ENCODE measurements at places on chromosomes 11 and 22. TPM values are rescaled to one million over a fixed set of nuclear protein-coding genes. Genes with fewer than 3 reads are reported as not detected.

DNA sequence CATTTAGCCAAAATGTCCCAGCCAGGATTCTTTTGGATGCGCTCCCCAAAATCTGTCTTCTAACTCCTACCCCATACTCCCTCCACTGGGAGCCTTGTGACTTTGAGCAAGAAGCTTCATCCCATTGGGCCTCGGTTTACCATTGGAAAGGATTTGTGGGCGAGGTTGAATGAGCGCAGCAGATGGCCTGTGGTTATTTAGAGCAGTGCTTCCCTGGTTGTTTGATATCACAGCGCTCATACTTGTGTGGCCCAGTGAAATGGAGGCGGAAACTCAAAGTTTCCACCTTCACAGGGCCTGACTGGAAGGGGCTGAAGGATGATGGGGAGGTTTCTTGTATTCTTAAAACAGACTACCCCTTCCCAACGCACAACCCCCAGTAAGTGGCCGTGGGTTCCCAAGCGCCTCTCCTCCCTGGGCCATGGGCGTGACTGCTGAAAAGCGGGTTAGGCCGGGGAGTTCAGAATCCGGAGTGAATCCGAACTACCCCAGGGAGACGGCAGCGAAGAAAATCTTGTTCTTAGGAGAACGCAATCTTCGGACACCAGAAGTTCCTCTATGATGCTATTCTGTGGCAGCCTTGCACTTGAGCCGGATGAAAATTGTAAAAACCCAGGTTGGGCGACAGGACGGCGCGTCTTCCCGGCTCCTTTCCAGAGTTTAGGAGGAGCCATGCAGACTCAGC lies 1.2 kb upstream of the ATF4 start:
- peak; percentile 46 for DNase-seq

GRCh38 chr11:86013713-86014112 lies 55.2 kb downstream of the PICALM start:
- no peak for DNase-seq

DNA sequence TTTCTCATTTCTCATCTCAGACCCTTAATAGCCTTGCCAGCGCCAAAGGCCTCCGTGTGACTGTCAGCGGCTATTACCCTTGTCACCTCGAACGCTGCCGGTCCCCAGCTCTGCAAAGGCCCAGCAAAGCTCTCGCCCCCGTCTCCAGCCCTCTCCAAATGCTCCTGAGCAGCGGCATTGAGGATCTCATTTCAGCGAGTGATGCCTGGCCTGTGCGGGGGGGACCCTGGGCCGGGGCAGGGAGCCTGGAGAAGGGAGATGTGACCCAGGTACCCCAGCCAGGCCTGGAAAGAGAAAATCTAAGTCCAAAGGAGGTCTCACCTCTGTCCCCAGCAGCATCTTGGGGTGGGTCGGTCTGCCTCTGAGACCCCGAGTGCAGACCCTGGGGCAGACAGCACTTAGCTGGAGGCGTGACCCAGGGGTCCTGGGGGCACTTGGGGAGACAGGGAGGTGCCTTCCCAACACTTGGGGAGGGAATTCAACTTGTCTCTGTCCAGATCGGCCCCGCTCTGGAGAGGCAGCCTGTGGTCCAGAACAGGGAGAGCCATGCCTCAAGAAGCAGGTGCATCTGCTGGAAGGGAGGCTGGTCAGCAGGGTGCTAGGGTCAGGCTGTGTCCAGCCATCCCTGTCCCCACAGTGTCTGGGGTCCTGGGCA lies 521.3 kb downstream of the TBC1D22A start:
- DNase-seq = no peak

GRCh38 chr11:5983443-5983842 lies 3.3 kb downstream of the OR52L1 start:
- DNase-seq = no peak

The PGA4 gene
- 0.86 TPM for total RNA-seq

DNA sequence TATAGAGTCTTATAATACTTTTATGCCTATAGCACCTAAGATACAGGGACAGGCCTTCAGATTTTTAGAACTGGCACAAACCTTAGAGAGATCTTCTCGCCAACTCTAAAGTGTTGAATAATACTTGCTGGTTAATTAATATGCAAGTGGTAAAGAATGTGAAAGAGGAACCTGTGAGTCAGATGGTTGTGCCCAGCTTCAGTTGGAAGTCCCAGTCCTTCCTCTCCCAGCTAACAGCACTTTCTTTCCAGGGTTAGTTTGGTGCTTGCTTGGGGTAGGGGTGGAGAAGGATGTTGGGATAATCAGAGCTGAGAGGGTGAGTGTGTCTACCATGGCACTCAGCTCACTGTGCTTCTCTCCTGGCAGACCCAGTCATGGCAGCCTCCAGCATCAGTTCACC lies 4.9 kb upstream of the TMEM132A start:
- DNase-seq = no peak

DNA sequence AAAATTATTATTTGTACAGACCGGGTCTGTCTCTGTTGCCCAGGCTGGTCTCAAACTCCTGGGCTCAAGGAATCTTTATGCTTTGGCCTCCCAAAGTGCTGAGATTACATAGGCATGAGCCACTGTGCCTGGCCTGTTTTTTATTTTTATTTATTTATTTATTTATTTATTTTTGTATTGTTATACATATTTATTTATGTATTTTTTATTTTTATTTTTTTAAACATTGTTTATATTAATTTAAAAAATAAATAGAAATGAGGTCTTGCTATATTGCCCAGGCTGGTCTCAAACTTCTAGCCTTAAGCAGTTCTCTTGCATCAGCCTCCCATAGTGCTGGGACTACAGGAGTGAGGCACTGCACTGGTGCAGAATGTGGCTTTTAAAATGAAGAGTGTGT lies 47.0 kb downstream of the SWAP70 start:
- no peak for DNase-seq

DNA sequence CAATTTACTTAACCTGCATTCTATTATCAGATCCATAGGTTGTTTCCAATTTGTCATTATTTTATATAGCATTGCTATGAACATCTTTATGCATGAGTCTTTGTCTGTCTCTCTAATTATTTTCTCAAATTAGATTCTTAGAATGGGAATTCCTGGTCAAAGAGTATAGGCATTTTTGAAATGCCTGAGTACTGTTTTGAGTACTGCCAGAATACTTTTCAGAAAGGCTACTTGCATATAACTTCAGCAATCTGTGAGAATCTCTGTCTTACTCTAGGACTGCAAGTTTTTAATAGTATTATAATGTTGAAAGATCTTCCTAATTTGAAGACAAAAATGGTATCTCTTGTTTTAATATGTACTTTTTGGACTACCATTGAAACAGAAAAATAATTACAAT lies 56.6 kb downstream of the KCNC1 start:
- DNase-seq = no peak

- DNase-seq = no peak
These were observed 60.6 kb downstream of the FAM83F start for GRCh38 chr22:40055143-40055883.

The ELFN2 gene
- 2.8 TPM for total RNA-seq

The OR4D5 gene
- total RNA-seq = not detected

GRCh38 chr11:124749912-124750311 lies 2.1 kb downstream of the VSIG2 start:
- DNase-seq = no peak

DNA sequence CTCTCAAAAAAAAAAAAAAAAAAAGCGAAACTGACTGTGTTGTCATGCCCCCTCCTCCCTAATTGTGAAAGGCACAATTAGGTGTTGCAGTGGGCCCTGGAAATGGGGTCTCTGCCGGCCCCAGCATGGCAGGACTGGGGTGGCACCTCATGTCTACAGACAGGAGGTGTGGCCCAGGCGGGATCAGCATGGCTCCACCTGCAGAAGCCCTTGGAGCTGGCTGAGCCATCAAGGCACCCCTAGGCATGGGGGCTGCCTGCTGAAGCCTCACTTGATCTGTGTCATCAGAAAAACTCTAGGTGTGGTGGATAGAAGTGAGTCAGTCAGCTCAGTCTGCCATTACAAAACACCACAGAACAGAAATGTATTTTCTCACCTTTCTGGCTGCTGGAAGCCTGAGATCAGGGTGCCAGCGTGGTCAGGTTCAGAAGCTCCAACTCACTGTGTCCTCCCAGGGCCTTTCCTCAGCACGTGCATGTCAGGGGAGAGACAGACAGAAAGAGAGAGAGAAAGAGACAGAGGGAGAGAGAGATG lies 10.1 kb upstream of the B4GALNT4 start:
- no peak for DNase-seq

GRCh38 chr11:110185121-110185591 lies 92.0 kb downstream of the ZC3H12C start:
- DNase-seq = peak; percentile 66

DNA sequence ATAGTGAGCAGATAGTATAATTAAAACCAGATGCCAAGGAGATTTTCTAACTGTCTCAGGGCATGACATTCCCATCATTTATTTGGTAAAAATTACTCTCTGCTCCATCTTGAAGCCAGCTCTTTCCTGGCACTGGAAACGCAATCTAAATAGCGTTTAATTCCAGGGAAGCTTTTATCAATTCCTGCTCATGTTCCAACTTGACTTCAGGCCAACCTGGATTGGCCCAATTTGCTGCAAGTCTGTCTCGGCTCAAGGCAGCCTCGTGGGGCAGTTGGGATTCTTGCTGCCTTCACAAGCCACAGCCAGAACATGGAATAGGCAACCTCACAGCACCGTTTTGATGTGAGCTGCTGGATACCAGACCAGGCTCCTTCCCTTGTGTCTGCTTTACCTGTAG lies 1255.9 kb downstream of the TBC1D22A start:
- DNase-seq = no peak

- DNase-seq = no peak
These were observed 8.7 kb downstream of the KMT5B start for GRCh38 chr11:68204402-68204801.

GRCh38 chr11:126703662-126704061 lies 296.9 kb downstream of the KIRREL3 start:
- DNase-seq = peak; percentile 12

GRCh38 chr22:31346255-31346732 lies at the start of gene PATZ1:
TSS of gene PATZ1 (minus strand) at chr22:31346346. CDS start at chr22:31345602, 744 bp downstream.
- DNase-seq = peak; percentile 54

DNA sequence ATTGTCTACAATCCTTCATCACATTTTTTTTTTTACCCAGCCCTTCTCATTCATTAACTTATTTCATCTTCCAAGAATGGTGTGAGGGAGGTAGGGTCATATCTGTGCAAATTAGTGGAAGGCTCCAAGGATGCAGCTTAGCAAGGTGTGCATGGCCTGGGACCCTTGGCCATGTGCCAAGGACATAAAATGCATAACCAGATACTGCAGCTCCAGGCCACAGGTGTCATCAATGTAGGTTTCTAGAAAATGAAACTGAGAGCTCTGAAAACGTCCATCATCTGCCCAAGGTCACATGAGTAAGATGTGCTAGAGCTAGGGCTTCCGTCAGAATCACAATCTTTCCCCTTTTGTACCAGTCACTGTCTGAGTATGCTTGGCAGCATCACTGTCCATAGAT lies 29.8 kb downstream of the ANKK1 start:
- DNase-seq = no peak

DNA sequence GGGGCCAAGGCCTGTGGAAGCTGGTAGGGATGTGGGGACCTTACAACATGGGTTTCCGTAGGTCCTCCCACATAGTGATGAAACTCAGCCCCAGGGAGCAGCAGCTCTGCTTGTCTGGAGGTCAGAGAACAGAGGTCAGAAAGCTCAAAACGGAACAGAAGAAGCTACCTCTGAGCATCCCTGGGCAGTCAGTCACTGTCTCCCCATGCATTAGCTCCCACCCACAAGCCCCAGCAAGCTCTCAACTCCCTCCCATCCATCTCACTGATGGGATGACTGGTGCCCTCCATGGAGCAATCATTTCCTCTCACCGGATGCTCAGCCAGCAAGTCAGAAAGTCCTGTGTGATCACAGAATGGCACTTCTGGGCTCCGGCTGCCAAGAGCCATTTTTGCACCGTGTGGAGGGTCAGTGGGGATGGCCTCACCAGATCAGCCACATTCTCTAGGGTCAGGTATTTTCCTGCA lies 1.9 kb downstream of the TPP1 start:
- DNase-seq = no peak

The SCARF2 gene
- total RNA-seq = 17.3 TPM

The PHOX2A gene
- not detected for total RNA-seq

DNA sequence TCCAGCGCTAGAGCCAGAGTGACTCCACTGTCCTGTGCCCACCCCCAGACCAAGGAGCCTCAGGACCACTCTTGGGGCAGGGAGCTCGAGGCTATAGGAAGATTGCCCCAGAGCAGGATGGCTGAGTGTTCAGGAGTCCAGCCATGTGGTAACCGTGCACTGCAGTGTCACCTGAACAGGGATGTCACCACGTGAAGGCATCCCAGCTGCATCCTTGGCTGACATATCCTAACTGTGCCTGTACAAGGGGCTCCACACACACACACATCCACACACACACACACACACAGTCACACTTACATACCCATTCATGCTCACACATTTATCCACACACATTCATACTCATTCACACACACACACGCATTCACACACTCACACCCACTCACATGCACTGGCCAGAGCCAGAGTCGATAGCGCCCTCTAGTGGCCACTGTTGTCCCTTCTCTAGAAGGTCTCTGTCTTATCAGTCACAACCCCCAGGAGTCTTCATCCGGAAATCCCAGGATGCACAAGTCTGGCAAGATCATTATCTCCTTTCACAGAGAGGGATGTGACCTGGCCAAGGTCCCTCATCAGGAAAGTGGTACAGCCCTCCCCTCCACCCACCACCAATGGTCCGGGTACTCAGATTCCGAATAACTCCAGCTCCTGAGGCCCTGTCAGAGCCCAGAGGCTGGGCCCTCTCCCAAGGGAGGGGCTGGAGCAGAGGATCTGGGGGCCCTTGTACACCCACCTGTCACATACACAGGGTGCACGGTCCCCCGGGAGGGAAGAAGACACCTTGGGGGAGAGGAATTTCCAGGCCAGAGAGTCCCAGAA lies 55.1 kb downstream of the IGLL5 start:
- DNase-seq = peak; percentile 14

The DDIAS gene
- total RNA-seq = 4.0 TPM

- no peak for DNase-seq
These were observed 40.7 kb downstream of the ZNF202 start for GRCh38 chr11:123700772-123701171.

- DNase-seq = peak; percentile 39
These were observed at the start of gene PTPRJ for GRCh38 chr11:47980088-47980906. TSS of gene PTPRJ (plus strand) at chr11:47980559. CDS start at chr11:47980913, 354 bp downstream.

- peak; percentile 61 for DNase-seq
These were observed 5.8 kb upstream of the PAMR1 start for GRCh38 chr11:35531246-35531645.

- peak; percentile 35 for DNase-seq
These were observed 111.0 kb upstream of the ARHGAP42 start for GRCh38 chr11:100575860-100576717.

The C2CD2L gene
- 11.1 TPM for total RNA-seq

DNA sequence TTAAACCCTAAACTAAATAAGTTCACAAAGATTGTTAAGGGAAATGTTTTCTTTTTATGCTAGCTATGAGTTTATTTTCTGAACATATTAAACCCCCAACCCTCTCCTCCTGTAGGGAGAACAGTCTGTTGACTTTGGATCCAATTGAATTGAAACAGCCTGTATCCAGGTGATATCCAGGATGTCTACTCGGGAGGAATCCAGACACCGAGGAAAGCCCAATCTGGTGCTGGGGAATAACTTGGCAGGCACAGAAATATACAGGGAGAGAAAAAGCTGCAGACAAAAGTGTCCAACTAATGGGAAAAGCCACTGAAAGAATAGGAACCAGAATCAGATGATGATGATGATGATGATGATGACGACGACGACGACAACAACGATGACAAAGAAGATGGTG lies 93.9 kb upstream of the API5 start:
- DNase-seq = no peak

GRCh38 chr11:110000850-110001249 lies 92.3 kb upstream of the ZC3H12C start:
- DNase-seq = peak; percentile 36

The ANO3 gene
- 0.11 TPM for total RNA-seq
